ENCODE measurements at places on chromosomes 16 and 17.

DNA sequence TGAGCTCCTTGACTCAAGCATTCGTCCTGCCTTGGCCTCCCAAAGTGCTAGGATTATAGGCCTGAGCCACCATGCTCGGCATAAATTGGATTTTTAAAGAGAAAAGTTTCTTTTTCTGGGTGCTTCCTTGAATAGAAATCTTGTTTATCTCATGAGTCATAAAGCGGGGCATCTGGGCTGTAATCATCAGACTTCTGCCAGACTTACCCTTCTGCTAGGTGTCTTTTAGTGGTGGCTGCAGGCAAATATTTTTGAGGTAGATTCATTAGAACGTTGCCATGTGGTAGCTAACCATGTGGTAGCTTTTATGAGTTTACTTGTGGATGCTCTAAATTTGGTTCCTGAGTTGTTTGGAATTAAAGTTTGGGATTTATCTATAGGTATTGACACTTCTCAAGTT lies 13.4 kb downstream of the PGS1 start:
- DNase-seq = no peak

- DNase-seq = no peak
Observed at GRCh38 chr17:53807286-53807685, 15.4 kb upstream of the KIF2B start.

DNA sequence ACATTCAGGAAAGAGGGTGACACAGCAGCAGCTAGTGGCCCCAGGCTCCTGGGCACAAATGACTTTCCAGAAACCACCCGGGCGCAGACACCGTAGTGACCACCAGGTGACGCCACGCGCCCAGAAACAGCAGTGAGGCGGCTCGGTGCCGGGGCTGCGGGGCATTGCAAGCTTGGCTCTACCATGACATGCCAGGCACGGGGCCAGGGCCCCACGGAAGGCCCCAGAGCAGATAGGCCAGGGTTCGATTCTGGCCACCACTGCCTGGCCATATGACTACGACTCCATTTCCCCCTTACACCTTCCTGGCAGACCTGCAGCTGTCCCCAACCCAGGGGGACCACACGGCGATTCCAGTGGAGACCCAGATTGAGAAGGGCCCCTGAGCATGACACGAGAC lies 6.7 kb downstream of the RHBDF1 start:
- peak; percentile 85 for DNase-seq

DNA sequence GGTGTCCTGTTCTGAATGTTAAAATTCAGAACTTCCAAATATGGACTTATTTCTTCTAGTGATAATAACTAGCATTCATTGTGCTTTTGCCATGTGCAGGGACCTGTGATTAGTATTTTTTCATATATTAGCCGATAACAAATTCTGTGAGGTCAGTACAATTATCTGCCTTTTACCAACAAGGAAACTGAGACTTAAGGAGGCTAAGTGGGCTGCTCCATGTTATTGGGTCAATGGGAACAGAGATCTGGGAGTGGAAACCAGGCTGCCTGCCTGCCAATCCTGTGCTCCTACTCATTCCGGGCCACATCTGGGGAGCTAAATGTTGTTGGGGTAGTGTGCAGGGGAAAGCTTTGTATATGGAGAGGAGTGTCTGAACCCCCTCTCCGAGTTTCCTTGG lies 3.7 kb downstream of the TMEM106A start:
- no peak for DNase-seq

DNA sequence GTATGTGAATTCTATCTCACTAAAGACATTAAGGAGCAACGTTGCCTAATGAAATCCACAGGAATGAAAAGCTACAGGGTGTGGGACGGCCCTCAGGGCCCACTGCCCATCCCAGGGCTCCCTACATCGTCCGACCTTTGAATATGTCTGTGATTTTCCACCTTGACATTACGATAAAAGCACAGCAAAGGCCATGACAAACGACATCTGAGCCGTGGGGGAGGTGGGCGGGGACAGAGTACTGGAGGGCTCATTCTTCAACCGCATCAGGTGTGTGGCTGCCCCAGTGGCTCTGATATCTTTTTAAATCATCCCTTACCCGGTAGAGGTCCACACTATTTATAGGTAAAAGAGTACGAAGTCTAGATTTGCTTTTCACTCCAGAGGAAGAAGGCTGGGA lies 35.1 kb downstream of the LMF1 start:
- no peak for DNase-seq

DNA sequence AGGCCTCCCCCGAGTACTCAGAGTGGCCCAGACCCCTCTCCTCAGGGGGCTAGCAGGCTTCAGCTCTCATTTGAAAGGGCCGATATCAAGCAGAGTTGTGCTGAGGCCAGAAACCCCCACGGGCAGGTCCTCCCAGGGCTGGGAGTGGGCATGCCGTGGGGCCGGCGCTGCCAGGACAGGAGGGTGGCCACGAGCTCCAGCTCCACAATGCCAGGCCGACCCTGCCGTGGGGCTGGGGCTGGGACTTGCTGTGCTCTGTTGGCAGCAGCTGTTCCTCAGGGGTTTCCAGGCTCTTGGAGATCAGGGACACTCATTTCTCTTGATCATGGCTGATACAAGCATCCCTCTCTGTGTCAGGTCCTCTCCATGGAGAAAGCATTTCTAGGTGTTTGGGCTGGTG lies 3.2 kb upstream of the NPB start:
- DNase-seq = no peak

GRCh38 chr17:80753685-80754345 lies 209.2 kb downstream of the RPTOR start:
- DNase-seq = no peak

GRCh38 chr17:61411261-61412142 lies 11.9 kb downstream of the TBX2 start:
- DNase-seq = no peak

- no peak for DNase-seq
Observed at GRCh38 chr16:10226141-10226986, 44.1 kb upstream of the GRIN2A start.

GRCh38 chr16:19589771-19590302 lies 34.3 kb downstream of the VPS35L start:
- no peak for DNase-seq

DNA sequence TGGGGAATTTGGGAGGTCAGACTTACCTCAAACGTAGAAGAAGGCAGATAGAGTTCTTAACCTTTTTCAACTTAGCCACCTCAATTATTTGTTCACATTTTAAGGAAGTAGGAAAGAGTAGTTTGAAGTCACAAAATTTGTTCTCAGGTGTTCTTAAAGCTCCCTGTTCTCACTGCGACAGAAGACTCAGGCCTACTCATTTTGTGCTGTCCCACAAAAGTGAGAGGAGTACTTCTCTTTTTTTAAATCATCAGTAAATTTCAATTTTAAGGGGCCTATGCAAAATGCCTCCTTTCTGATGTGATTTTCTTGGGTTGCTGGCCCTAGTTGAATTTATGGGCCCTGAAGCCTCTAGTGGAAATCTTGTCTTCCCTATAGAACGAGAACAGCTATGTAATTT lies 133.4 kb downstream of the MAP2K6 start:
- DNase-seq = no peak

DNA sequence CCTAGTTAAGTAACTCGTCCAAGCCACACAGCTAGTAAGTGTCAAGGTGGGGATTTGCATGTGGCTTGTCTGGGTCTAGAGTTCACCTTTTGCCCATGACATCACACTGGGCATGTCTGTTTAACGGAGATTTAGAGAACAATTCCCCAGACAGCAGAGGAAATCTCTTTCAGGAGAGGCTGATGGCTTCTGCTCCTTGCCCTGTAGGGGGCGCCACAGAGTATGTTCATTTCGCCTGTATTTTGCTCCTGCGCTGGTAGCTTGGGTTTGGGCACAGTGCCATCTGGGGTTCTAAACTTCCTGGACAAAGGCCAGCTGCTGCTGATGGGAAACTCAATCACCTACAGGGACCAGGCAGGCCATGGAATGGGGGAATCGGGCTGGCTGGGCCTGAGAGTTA lies 20.4 kb downstream of the OTOA start:
- DNase-seq = no peak

DNA sequence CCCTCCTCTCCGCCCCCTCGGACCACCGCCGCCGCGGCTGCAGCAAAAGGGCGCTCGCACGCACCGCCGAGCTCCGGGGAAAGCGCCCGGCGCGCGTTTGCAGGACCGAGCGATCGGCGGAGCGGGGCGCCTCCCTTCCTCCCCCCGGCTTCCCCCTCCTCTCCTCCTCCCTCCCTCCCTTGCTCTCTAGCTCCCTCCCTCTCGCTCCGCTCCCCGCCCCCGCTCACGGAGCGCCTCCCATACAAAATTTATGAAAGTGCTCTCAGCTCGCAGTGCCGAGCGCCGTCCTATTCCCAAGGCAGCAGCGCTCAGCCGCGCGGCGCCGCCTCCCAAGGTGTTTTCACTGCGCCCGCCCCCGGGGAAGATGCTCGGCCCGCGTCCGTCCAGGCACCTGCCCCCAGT lies at the start of gene RTN4RL1:
RTN4RL1 (minus strand) TSS at position 115 of the 402 bp plus-strand sequence. CDS start 469 bp downstream, outside the sequence.
- DNase-seq = peak; percentile 67

DNA sequence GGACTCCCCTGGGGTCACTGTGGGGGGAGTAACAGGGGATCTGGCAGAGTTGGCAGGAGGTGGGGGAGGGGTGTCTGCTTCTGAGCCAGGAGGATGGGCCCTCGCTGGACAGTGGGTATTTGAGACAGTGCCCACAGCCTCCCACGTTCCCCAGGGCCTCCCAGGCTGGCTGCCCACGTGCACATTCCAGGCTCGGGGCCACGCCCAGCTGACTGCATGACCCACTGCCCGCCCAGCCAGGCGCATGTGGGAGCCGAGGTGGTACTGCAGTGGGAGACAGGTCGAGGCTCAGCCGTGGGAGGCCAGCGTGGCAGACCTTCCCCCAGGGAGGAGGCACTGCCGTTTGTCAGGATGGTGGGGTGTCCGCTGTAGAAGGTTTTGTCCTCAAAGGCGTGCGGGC lies 38.8 kb downstream of the BAHCC1 start:
- no peak for DNase-seq

DNA sequence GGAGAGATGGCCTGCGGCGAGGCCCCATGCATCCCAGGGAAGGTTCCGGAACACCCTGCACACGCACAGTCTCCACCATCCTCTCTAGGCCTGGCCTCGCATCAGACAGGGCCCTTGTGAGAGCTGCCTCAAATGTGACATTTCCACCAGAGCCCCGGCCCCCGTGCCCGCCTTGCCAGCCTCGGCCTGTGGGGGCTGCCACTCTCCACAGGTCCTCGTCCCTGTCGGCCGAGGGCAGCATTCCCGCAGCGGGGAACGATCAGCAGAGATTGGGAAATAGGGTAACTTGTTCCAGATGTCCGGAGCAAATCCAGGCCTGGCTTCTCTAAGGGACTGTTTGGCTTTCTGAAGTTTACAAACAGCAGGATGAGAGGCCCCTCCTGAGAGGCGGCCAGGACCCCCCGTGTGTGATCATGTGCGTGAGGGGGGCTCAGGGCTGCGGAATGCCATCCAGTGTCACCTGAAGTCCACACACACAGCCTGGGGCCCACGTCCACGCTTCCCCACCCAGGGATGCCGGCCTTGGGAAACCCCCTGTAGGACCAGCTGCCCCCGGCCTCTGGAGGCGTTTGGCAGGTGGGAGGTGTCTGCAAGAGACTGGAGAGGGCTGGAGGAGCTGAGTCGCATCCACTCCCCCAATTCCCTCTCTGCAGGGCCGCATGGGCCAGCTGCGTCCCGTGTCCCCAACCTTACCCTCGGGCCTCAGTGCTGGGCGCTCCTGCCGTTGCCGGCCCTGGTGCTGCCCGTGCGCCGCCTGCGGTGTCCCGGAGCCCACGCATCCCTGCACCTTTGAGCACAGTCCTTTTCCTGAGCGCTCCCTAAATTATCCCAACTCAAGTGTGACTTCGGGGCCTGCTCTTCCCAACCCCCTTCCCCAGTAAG lies 70.4 kb downstream of the ZDHHC7 start:
- DNase-seq = no peak

- DNase-seq = no peak
Observed at GRCh38 chr17:49548051-49548505, 27.6 kb upstream of the NXPH3 start.

GRCh38 chr17:82632451-82632850 lies 15.8 kb downstream of the WDR45B start:
- DNase-seq = no peak

GRCh38 chr17:69064476-69064875 lies 3.7 kb upstream of the ABCA9 start:
- no peak for DNase-seq

GRCh38 chr17:59565959-59566324 lies 532 bp downstream of the DHX40 start:
- peak; percentile 43 for DNase-seq

DNA sequence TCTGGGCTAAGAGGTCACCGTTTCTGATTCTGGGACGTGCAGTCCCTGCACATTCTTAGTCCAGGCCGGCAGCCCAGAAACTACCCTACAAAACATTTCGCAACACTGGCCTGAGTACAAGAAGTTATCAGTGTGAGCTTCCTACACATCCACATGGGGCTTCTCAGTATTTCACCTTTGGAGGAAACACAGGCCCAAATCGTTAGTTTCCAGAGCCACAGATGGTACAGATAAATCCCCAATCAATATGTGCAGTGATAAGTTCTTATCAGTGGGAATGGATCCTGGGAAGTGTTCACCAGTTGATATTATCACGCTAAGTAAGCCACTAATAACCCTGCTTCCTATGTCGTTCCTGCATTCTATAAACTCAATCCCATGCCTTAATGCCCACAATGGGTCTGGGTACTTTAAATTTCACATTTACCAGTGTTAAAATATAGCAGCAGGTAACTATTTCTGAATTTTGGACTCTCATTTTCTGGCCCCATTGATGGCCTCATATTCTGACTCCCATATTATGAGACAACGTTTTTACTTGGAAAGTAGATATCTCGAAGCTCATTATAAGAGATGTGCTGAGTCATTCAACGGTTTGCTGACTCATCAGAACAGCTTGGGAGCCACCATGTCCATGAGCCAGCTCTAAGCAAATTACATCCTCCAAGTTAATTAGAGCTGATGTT lies 370.2 kb upstream of the MAF start:
- DNase-seq = no peak

- DNase-seq = no peak
Observed at GRCh38 chr17:18005496-18005895, 32.8 kb downstream of the DRC3 start.

- DNase-seq = no peak
Observed at GRCh38 chr16:67444259-67445125, 13.6 kb downstream of the HSD11B2 start.

DNA sequence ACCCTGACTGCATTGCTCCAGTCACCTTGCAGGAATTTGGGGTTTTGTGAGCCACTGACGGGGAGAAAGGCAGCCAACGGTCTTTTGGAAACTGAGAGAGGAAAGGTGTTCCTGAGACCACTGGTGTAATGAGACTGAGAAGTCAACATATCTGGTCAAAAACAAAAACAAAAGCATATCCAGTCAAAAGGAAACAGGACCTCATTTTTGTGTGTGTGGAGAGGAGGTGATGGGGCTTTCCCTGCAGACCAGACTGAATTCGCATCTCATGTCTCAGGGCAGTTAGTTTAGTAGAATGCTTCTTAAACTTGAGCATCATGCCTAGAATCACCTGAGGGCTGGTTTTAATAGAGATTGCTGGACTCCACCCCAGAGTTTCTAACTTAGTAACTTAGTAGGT lies 198.4 kb downstream of the COPRS start:
- no peak for DNase-seq

GRCh38 chr17:64658931-64659330 lies 3.2 kb downstream of the SMURF2 start:
- DNase-seq = no peak

DNA sequence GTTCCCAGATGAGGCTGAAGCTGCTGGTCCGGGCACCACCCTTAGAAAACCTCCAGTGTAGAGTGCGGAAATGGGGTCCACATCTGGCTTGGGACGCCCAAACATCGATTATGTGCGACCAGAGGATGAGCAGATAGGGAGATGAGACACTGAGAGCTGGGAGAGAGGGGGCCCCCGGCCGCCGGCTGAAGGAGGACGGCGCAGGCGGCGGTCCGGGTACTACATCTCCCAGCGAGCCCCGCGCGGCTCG lies 182 bp upstream of the SPECC1 start:
- DNase-seq = no peak
